ENCODE measurements at places on chromosomes 5 and 9. TPM values are rescaled to one million over a fixed set of nuclear protein-coding genes. Genes with fewer than 3 reads are reported as not detected.

DNA sequence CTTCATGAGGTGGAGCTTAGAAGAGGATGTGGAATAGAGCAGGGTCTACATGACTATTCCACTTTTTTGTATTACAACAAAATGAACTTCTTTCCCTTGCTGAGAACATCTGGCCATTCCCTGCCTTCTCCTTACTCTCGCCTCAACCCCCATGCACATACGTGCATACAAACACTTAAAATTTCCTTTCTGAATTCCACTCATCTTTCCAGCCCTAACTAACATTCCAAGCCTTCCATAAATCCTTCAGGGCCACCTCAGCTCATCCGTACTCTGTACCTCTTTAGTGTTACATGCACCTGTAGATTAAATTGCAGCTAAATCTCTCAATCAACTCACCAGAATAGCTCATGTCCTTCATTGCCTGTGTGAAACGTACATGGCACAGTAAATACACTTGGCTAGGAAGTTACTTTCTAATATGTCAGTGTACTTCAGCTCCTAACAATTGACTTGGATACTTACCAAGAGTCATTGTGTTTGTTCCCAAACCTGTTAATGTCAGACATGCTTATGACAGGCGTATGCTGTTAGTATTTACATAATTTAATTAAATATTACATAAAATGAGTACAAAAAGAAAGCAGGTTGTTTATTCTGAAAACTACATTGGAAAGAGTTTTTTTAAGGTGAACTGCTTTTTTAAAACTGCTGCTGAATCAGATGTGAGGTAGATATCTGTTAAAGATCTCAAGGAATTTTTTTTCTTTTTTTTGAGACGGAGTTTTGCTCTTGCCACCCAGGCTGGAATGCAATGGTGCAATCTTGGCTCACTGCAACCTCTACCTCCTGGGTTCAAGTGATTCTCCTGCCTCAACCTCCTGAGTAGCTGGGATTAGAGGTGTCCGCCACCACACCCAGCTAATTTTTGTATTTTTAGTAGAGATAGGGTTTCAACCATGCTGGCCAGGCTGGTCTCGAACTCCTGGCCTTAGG is 55.7 kb downstream of the GLIS3 start:
- no peak for DNase-seq

NKD2 gene
- 12.0 TPM for polyA plus RNA-seq

- DNase-seq: no peak
Observed at GRCh38 chr5:135395866-135396265, 3.2 kb downstream of the MACROH2A1 start.

OR1J2 gene
- polyA plus RNA-seq: not detected

- DNase-seq: no peak
Observed at GRCh38 chr9:112489039-112489546, 2.5 kb downstream of the KIAA1958 start.

ACTBL2 gene
- not detected for polyA plus RNA-seq

DNA sequence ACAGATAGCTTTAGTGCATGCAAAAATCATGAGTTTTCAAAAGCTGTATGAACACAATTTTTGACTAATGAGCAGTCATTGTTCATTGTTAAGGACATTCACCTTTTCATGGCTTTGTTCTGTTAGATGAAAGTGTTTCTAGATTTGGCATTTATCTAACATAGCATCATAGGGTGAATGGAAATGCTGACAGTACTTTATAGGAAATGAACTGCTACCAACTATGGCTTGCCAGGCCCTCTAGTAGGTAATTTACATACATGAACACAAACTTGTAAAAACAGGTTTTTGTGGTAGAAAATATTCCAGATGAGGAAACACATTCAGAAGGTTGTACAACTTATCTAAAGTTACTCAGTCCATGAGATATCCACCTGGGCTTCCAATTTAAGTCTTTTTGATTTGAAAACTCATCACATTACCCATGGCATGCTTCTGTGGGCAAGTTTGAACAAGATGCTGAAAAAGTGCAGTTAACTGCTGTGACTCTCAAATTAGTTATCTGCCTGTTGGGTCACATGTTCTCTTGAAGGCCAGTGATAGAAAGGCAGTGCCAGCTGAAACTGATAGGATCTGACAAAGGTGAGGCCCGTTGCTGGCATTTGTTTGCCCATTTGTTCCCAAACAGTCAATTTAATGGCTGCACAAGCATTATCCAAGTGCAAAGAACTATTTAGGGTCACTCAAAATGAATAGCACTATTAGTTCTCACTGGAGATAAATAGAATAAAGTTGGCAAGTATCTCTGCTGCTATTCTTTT is 399.1 kb downstream of the MAN2A1 start:
- no peak for DNase-seq

DNA sequence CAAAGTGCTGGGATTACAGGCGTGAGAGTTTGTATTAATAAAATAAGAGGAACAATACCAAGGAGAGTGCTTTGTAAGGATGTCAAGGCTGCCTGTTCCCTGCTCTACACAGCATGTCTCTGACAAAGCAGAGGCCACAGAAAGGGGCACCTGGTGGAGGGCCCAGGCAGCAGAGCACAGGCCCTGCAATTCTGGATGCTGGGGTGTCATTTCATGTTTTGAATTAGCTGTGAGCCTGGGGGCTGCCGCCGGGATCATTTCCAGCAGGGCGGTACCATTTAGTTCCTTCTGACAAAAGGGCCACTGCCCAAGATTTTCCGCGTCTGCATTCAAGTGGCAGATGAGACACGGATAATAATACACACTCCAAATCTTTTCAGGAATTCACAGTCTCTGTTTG is 396.9 kb downstream of the GADD45G start:
- DNase-seq: no peak

GRCh38 chr5:59090323-59090722 is 507.4 kb downstream of the RAB3C start:
- no peak for DNase-seq

- DNase-seq: no peak
Observed at GRCh38 chr5:14591548-14591947, 10.0 kb downstream of the OTULINL start.

FBXL7 gene
- 28.1 TPM for polyA plus RNA-seq

LURAP1L gene
- 54.0 TPM for polyA plus RNA-seq

DNA sequence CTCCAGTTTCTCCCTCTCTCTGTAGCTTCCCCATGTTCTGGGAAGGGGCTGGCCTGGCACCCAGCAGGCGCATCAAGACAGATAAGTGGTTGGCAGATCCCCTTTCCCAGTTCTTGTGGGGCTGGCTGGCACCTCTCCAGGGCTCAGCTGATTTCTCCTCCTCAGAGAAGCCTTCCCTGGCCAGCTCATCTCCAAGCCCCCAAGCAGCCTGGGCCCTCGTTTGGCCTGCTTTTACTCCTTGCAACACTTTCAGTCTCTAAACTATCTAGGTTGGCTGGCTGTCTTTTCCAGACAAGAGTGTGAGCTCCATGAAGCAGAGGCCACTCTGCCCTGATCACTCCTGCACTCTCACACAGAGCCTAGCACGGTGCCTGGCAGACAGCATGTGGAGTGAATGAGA is 13.5 kb downstream of the MACROH2A1 start:
- DNase-seq: no peak

PHF24 gene
- polyA plus RNA-seq: 0.81 TPM

GRCh38 chr9:92714787-92715487 is 45.0 kb upstream of the IPPK start:
- DNase-seq: no peak

Measured in right lung (tissue), 10 donors.